ENCODE measurements at places on chromosomes 5 and 9. TPM values are rescaled to one million over a fixed set of nuclear protein-coding genes. Genes with fewer than 3 reads are reported as not detected.

DNA sequence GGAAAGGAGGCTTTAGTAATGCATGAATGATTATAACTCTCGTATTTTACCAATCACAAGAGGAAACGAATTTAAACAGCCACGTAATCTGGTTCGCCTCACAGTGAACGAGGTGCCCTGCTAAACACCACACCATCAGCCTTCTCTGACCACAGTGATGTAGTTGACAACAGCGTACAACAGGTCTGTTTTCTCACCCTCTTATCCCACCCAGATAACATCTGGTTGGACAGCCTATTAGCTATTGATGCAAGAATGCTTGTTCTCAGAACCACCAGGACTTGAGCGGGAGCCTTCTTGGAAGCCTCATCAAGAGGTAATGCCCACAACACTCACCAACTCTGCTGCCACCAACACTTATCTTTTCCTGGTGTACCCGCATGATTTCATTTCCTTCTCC, 23.3 kb downstream of the SLC1A3 start:
- DNase-seq = no peak

DNA sequence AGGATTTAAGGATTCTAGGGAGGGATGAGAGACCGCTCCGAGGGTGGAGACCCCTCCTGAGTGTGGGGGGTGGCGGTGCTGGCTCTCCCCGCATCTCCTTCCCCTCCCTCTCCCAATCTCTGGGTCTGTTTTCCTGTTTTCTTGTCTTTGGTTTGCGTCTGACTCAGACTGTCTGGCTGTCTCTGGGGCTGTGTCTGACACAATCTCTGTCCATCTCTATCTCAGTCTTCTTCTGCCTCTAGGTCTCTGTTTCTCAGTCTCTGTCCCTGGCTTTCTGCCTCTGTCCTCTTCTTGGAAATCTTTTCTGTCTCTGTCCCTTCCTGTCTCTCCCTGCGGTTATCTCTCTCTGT, 196 bp upstream of the GRM6 start:
- DNase-seq = no peak

DNA sequence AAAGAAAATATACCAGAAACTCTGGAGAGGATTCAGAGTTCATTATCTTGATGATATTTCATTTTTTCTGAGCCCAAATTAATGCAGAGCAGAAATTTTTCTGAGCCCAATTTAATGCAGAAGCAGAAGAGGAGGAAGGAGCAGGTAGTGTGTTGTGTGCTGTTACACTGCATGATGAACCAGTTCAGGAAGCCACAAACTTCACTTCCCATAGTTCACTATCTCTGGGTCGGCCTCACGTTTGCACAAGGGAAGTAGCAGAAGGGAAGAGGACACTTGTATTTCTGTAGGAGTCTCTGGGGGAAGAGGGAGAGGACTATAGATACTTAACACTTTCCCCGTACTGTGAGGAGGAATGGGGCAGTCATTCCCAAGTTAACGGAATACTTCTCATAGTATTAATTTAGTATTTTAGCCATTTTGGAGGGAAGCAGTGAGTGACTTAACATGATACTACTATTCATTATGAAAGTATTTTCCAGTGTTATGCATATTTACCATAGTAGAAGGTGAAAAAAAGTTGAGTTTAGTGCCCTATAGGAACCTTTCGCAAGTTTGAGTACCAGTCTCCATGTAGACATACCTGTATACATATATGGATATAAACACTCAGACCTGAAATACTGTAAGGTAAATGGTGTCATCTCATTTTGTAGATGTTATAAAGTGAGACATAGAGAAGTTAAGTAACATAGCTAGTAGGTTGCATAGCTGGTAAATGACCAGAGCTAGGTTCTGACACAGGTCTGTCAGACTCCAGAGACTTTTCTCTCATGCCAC, 30.0 kb downstream of the XPA start:
- no peak for DNase-seq

DNA sequence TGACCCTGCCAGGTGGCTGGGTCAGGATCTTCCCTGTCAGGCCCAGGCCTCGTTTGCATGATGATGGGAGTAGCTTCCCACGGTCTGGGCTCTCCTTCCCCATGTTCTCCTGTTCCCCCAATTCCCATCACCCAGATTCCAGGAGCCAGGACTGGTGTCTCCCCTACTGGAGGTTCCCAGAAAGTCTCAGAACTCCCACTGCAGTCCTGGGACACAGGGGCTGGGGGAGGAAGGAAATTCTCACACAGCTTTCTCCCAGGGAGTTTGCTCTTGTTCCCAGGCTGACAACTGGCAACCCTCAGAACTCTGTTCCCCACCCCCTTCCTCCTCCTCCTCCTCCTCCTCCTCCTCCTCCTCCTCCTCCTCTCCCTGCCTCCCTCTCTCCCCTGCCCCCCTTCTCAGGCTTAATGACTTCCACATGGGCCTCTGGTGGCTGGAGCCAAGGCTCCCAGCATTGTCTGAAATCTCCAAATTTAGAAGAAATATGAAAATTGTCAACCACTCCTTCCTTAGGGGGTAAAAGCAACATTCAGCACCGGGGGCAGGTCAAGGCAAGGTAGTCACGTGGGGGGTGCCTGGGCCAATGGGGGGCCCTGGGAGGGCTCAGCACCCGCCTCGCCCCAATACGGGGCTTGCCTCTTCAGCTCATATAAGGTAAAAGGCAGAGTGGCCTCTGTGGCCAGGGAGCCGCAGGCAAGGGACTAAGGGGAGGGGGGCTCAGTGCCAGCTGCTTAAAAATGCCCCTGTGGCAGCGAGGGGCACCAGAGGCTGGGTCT, 27.3 kb upstream of the IL17B start:
- no peak for DNase-seq

DNA sequence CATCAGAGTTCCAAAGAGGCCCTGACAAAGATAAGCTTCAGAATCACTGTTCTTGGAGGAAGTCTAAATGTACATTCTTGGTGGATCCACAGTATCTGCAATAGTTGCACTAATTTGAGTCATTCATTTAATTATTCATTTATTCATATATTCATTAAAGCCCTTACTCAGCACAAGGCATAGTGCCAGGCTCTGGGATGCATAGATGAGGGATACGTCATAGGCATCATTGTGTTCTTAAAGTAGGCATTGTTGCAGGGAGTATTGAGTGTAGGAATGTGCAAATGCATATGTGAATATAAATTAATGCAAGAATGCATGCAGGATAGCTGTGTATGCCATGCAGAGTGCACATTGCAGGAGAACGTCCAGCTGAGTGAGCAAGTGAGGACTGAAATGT, 100.7 kb downstream of the DRD1 start:
- DNase-seq = no peak

GRCh38 chr9:111094958-111095357, 56.7 kb upstream of the LPAR1 start:
- DNase-seq = no peak

BTNL3 gene
- not detected for total RNA-seq

SHISAL2B gene
- total RNA-seq = not detected

NOXA1 gene
- 3.9 TPM for total RNA-seq

All from activated B cell treated with CpG ODN at 0.5 μM for 24 hours (primary cell).